ENCODE measurements at places on chromosomes 1 and 21.

- DNase-seq = no peak
Observed at GRCh38 chr1:117093091-117093534, 28.4 kb downstream of the TRIM45 start.

DNA sequence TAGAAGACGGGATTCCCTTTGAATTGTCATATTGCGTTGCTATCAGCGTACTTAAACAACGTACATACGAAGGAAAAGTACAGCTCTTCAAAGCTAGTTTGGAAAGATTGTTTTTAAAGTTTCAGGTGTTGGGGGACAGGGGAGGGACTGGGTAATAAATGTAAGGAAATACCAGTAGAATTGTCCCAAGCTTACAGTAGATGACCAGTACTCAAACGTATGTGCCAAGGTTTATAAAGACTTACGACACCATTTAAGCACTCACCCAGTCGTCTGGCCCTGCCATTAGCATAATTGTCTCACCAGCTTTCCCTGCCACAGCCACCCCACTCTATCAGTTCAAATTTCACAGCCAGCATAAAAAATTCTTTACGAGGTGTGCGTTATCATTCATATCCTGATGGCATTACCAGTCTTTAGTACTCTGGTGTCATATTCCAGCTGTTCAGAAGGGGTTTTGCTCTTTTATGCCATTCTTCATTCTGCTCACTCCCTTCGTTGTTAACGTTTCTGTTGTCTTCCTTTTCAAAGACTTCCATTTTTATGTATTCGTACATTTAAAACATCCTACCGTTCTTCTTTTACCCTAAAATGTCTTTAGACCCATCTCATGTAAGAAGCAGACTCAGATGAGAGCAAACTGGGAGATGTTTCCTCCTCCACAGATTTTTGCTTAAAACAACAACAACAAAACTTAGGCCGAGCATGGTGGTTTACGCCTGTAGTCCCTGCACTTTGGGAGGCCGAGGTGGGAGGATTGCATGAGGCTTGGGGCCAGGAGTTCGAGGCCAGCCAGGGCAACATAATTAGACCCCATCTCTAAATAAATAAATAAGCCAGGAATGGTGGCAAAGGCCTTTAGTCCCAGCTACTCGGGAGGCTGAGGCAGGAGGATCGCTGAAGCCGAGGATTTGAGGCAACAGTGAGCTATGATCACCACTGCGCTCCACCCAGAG, 1.0 kb upstream of the HP1BP3 start:
- no peak for DNase-seq

- DNase-seq = no peak
Observed at GRCh38 chr1:214404154-214404553, 123.2 kb downstream of the SMYD2 start.

DNA sequence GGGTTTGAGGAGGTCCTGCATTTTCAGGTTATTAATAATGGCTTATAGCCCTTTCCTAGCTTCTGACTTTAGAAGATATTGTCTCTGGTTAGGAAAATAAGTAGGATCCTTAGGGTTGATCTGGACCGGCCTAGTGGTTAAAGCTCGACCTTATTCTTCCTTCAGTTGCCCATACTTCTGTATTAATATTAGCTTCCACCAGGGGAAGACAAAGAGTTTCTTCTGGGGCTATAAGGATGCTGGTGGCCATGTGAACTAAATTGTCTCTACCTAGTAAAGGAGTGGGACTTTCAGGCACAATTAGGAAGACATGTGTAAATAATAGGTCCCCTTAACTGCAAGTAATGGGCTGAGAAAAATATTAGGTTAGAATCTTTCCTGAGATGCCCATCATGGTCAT, 20.6 kb upstream of the FCGR2A start:
- DNase-seq = no peak

GRCh38 chr1:24639881-24640280, 3.2 kb upstream of the SRRM1 start:
- DNase-seq = no peak

GRCh38 chr1:178146436-178146835, 52.5 kb downstream of the RASAL2 start:
- DNase-seq = no peak
